ENCODE measurements at places on chromosomes 2 and 18.

DNA sequence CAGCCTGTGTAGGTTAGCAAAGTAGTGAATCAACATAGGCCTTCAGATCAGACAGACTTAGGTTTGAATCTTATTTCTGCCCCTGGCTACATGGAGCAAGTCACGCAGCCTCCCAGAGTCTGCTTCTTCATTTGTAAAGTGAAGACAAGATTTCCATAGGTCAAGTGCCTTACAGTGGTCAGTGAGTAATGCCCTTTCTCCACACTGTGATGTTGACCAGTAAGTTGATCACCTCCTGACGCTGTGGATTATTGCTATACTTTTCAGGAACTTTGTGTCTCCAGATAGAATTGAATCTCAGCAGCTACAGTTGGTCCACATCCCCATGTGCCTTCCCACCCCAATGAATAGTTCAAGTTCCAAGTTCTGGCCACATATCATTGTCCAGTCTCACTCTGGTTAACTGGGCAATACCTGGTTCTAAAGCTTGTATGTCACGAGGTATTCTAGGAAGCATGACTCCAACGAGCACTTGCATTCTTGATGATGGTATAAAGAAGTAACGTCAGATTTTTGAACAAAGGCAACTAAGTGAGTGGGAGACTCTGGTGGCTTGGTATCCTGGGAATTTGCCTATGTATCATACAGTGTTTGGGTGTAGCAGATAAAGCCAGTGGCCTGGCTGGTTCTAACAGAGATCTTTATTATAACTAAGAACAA is 2.1 kb upstream of the CLIP4 start:
- no peak for DNase-seq

DNA sequence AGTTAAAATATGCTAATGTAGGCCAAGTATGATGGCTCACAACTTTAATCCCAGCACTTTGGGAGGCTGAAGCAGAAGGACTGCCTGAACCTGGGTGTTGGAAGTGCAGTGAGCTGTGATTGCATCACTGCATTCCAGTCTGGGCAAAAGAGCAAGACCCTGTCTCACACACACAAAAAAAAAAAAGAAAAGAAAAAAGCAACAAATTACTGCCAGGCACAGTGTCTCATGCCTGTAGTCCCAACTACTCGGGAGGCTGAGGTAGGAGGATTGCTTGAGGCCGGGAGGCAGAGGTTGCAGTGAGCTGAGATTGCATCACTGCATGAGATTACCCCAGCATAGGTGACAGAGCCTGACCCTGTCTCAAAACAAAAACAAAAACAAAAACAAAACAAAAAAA is 110.6 kb downstream of the PRELID3A start:
- no peak for DNase-seq

- no peak for DNase-seq
Observed at GRCh38 chr2:149000158-149000938, 38.2 kb upstream of the LYPD6B start.

DNA sequence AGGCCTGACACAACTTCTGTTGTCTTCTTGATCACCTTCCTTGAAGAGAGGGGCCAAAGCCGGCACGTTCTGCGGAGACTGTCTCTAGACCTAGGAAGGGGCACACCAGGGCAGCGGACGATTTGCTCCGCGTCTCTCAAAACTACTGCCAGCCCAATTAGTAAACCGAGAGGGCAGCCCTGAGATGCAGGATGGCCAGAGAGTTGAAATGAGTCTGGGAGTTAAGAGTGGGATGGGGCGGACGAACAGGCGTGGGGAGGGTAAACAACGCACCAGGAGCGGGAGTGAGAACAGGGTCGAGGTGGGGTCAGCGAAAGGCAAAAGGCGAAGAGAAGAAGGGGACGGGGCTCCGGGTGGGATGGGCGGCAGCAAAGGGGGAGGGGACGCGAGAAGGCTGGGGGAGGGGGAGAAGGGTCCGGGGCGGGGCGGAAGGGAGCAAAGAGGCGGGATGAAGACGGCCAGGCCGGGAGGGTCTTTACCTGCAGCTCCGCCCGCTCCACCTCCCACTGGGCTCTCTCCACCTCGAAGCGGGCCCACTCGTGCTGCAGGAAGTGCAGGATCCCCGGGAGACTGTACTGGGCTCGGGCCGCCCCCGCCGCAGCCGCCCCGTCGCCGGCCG is 476 bp downstream of the STRN start:
- DNase-seq: peak; percentile 34

- DNase-seq: no peak
Observed at GRCh38 chr2:14330884-14331283, 301.6 kb upstream of the LRATD1 start.

GRCh38 chr2:165295643-165296042 is 56.4 kb downstream of the SCN2A start:
- no peak for DNase-seq

DNA sequence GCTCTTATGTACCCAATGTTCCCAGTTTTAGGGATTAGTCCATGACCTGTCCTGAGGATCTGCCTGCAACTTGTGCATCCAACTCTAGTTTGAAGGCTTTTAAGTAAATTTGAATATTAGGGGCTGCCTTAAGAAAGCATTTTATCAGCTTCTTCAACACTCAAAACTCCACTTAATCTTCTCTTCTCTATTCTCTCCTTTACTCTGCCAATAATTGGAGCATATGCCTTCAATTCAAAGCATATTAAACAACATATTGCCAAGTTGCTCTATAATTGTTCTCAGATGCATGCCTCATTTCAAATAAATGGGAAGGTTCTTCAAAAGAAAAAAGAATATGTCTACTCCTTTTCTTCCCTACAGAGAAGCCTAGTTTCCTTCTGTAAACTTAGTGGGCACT is 84.8 kb upstream of the NCKAP5 start:
- DNase-seq: no peak

GRCh38 chr2:132936261-132936660 is 266.3 kb upstream of the LYPD1 start:
- no peak for DNase-seq

DNA sequence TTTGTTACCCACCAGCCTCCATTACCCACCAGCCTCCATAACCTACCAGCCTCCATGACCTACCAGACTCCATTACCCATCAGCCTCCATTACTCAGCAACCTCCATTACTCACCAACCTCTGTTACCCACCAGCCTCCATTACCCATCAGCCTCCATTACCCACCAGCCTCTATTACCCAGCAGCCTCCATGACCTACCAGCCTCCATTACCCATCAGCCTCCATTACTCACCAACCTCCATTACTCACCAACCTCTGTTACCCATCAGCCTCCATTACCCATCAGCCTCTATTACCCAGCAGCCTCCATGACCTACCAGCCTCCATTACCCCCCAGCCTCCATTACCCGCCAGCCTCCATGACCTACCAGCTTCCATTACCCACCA is 133.3 kb upstream of the HS6ST1 start:
- DNase-seq: no peak

DNA sequence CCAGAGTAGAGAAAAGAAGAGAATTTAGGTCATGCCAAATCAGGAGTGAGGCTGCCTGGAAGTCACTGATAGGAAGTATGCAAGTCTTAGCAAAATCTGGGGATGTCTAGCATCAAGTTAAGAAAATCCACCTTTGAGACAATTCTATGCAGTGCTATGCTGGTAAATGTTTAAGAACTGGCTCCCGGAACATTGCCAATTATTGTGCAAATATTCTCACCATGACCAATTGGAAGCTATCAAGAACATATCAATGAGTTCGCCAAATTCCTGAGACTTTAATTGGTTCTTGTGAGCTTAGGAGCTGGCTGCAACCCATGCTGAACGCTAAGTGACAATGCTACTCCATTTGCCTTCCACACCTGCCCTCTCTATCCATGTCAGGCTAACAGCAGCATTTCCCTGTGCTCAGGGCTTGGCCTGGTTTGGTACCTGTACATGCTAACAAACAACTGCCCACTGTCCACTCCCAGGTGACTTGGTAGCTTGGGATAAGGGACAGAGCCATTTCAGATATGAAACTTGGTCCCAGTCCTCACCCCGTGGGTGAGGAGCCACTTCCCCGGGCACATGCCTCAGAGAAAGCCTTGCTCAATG is 172.9 kb upstream of the KLHL29 start:
- no peak for DNase-seq

DNA sequence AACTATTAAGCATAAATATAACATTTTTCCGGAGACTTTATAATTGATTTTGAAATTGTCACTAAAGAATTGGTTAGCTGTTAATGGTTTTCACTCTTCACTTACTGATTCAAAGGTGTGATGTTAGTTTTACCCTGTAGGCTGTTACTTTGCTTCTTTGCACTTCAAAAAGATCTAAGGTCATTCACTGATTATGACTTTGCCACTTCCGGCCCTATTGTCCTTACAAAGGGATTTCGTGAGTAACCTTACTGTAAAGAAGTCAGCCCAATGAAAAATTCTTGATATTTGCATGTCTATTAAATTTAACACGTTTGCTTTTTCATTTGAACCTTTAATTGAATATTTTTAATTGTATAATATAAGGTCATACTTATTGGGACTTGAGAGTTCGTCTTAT is 61.4 kb downstream of the GREB1L start:
- no peak for DNase-seq

- DNase-seq: no peak
Observed at GRCh38 chr2:15224641-15225040, 336.5 kb downstream of the NBAS start.

- DNase-seq: no peak
Observed at GRCh38 chr18:29651122-29651680, 1391.3 kb downstream of the DSC3 start.

DNA sequence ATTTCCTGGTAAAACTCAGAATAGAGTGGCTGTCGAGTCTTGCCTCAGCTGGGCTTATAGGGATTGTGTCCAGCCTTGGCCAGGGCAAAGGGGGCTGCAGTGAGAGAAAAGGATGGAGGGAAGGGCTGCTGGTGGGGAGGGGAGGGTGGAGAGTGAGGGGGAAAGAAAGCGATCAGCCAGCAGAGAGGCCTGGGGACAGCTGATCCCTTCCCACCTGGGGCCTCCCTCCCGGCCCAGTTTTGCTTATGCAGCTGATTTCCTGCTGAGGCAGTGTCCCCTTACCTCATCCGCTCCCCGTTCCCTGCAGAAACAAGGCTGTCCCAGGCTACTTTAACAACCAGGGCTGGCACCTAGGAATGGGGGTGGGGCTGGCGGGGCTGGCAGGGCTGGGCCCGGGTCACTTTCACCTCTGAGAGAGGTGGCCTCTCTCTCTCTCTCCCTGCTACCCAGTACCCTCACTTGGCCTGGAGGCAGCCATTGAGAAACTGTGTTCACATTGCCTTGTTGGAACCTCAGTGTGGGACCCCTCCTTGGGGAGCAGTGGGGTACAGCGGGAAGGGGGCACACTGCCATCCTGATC is 12.2 kb upstream of the GMPPA start:
- DNase-seq: no peak

DNA sequence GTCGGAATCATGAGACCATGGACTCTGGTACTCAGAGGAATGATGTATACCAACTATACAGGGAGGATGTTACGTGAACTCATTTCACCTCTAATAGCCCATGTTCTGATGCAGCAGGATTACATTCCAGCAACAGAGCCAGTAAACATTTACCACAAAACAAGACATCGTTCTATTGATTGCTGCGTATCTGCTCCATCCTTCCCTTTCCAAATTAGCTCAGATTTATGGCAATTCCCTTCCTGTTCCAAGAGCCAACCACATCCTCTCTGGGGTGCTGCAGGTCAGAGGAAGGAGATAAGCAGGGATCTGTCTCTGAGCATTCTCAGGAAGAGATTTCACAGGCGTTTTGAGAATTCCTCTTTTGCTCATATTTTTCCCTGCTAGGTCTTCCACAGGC is 98.3 kb downstream of the KLF7 start:
- DNase-seq: peak; percentile 30

DNA sequence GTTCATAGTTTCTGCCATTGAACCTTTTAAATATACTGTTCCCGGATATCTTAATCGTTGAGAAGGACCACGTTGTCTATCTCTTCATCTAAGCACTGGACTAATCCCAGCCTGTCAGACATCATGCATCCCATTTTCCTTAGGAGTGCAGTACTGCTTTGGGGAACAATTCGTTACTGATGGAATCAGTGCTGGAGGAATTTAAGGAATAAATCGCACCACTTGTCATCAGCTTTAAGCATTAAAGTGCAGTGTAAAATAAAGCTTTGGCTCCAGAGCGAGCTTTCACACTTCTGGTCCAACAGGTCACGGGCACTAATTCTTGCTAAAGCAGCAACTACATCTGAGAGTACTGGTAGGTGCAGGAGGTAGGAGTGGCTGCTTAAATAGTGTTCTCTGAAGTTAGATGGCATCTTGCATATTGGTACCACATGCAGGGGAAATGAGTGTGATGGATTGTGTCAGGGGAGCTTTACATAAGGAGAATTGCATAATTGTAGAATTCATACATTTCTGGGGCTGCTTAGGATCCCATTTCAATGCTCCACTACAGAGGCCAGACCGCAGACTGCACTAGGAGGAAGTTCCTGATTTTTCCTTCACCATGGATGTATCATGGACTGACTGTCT is 105.7 kb upstream of the RASGRP3 start:
- DNase-seq: no peak

DNA sequence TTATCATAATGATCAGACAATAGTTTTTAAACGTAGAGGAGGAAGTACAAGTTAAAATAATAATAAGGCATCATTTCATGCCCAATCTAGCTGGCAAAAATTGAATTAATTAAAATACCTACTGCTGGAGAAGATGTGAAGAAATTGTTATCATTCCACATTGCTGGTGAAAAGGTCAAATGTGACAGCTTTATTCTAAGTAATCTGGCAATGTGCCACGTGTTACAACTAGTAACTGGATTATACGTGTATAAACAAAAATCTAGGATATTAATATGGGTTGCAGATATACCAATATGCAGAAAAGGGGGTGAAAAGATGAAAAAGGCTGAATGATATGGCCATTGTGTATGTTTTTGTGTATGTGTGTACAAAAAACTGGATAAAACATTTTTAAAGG is 32.4 kb downstream of the SMAD2 start:
- DNase-seq: no peak

GRCh38 chr2:238015705-238016104 is 45.1 kb upstream of the SCLY start:
- DNase-seq: no peak

DNA sequence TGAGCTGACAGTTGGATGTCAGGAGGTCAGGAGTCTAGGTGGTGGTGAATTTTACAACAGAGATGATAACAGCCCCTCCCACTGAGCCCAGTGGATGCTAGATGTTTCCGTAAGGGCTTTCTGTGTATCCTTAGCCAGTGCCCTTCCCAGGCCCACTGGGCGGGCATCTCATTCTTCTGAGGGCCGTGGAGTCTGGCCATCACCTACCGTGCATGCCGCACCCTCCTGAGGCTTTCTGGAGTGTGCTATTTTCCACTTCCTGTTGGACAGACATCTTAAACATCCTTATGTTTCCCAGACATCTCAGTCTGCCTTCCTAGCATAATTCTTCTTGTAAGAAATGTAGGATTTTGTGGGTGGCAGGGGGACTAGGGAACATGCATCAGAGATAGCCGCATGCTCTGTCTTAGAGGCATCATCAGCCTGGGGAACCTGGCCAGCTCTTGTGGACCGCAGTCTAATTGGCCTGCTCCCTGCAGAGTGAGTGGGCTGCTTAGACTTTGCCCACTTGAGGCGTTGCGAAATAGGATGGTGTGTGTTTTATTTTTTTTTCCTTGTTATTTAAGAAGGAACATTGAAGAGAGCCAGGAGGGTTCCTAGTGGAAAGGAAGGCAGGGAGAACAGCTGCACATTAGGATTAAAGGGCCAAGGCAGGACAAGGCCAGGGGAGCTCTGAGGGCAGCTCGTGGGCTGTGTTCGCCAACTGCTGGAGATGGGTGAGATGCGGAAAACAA is 135.8 kb downstream of the SH3RF3 start:
- DNase-seq: no peak
